ENCODE measurements at places on chromosomes 1 and 21.
A peak's percentile ranks its signal among the peaks of the same experiment; 100 is the strongest.

DNA sequence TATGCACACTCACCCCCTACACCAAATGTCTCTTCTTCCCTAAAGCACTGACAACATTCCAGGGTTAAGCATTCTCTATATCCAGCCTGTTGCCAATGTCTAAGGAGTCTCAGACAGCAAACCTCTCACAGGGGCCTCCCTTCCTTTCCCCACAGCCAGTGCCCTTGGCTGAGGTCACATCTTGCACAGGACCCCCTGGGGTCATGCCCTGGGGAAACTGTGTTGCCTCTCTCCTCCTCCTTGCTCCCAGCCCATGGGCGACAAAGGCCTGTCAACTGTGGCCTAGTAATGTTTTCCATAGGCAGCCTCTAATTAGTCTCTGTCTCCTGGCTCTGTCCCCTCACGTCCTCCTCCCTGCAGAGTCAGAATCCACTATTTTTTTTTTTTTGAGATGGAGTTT, 54.6 kb downstream of the NENF start:
- DNase-seq = no peak

DNA sequence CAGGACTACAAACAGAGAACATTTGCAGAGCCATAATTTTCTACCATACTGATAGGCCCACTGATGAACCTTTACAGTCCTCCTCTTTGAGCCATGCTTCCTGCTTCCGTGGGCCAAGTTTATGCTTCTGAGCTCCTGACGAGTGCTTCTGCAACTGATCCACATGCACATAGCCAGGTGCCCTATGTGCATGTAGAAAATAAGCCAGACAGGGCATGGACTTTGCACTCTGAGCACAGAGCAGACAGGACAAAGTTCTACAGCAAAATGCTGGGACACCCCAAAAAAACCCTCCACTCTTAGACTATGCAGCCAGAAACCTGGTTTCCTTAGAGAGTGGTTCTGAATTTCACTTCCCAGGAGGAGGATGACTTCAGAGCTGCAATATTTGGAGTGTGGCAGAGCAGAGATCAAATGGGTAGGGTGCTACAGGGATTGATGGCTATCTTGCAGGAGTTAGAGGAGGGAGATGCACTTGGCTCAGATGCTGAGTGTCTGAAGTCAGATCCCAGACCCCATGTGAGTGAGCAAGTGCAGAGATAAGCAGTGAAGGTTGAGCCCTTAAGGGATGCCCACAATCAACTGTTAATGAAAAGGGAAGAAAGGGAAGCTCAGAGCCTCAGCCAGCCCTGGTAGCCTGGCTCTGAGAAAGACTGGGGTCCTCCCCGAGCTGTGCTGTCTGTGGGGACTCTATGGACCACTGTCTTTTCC, 230.9 kb downstream of the DUSP10 start:
- DNase-seq = no peak

DNA sequence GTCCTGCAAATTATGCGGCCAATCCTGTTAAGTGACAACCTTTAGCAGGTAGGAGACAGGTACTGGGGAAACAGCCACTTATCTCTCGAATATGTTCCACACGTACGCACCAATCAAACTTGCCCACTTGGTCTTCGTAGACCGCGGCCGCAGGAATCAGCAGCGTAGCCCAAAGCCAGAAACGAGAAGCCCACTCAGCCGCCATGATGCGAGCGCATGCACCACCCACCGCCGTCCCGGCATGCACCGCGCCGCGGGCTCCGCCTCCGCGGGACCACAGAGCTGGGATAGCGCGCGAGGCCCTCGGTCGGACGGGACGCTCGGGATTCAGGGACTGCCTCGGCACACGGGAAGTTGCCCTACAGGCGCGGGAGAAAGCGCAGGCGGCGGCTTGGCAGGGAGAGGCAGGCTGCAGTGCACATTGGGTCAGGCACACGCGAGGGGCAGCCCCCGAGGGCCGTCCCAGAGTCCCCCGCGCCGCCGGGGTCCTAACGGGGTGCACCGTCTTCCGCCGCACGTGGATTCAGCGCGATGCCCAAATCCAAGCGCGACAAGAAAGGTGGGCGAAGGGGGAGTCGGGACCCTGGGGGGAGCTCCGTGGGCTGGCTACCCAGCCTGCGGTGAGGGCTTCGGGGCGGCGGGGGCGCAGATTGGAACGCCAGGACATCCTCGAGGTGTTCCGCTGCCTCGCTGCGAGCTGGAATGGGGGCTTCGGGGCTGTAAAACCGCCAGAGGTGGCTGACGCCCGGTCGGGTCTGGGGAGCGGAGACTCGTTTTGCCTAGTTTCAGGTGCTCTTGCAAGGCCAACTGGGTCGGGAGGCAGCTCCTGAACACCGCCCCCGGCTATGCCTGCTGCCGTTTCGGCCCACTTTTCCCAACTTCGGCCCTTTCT, at the start of the genes EMC1 and MRTO4:
Gene EMC1, minus strand, starts transcription at position 220 of the 892 bp plus-strand sequence. Its CDS starts 15 bp downstream, at position 205.
Gene MRTO4, plus strand, starts transcription at position 501 of the 892 bp plus-strand sequence. Its CDS starts 31 bp downstream, at position 532.
- DNase-seq = peak; percentile 91

DNA sequence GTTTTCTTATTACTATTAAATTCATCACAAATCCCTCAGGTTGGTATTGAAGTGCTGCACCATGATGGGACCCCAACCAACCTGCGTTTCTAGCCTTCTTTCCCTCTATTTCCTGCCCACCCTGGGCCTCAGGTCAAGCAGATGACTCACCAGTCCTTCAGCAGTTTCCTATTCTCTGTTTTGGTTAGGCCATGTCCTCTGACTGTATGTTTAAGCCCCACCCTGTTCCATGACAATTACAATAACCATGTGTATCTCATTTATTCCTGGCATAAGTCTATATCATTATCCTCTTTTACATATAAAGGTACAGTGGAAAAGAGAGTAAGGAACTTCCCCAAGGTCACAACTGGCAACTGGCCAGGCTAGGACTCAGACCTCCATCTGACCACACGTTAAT, 5.3 kb upstream of the FAM78B start:
- DNase-seq = no peak

- DNase-seq = no peak
These were observed 10.3 kb downstream of the RUNX1 start for GRCh38 chr21:35038772-35039319.

DNA sequence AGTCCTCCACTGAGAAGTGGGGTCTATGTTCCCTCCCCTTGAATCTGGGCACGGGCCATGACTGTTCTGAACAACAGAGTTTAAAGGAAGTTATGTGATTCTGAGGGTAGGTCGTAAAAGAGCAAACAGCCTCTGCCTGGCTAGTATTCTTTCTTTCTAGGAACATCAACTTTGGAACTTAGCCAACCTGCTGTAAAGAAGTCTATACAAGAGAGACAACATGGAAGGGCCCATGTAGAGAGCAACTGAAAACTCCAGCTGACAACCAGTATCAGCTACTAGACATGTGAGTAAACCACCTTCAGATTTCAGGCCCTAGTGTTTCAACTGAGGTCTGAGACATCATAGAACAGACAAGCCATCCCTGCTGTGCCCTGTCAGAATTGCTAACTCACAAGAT, 7.5 kb downstream of the SELENOF start:
- no peak for DNase-seq

- DNase-seq = no peak
These were observed 1.2 kb downstream of the KRTAP10-5 start for GRCh38 chr21:44579056-44579832.

DNA sequence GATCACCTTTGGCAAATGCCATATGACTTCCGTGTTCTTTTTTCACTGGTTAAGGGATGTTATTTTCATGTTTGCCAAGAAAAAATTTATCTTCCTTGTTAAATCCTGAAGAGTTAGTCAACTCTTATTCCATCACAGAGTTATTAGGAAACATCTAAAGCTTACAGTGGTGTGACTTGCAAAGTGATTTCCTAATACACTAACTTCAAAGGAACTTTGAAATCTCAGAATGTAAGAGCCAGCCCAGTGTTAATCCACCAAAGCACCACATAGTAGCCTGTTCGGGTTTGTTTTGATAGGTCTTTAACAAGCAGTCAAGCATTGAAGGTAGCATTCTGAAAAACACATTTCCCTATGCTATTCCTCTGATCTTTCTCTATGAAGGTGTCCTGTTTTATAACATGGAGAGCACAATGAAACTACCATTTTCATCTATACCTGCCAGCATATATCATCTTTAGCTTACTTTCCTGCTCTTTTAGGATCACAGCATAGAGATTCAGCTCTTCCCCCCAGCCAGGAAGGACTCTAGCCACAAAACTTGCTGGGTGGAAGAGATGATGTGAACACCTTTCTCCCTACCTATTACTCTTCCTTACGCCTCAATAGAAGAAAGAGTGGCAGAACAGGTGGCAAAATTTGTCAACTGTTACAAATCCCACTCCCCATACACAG, 82.4 kb upstream of the MAGI3 start:
- DNase-seq = no peak

DNA sequence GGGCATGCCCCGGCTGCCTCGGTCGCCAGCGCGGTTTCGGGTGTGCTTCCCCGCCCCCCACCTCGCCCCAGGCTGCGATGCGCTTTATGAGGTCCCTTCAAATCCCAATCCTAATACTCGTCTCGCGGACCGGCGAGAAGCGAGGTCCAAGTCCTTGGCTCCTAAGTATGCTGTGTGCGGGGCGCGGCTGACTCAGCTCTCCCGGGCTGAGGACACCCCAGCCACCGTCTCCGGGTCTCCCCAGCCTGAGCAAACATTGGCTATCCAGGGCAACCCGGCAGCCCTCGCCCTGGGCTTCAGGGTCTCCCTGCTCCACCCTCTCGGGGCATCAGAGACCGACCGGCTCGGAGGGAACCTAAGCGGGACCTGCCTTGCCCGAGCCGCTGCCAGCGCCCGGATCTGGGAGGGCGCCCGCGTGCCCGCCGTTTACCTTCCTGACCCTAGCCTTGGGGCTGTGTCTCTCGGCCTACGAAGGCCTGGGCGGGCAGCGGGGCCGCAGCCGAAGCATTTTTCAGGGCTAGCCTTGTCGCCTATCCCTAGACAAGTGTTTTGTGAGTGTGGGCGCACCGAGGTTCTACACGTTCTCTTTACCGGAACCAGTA, 1.2 kb downstream of the ITPKB start:
- DNase-seq = peak; percentile 60

DNA sequence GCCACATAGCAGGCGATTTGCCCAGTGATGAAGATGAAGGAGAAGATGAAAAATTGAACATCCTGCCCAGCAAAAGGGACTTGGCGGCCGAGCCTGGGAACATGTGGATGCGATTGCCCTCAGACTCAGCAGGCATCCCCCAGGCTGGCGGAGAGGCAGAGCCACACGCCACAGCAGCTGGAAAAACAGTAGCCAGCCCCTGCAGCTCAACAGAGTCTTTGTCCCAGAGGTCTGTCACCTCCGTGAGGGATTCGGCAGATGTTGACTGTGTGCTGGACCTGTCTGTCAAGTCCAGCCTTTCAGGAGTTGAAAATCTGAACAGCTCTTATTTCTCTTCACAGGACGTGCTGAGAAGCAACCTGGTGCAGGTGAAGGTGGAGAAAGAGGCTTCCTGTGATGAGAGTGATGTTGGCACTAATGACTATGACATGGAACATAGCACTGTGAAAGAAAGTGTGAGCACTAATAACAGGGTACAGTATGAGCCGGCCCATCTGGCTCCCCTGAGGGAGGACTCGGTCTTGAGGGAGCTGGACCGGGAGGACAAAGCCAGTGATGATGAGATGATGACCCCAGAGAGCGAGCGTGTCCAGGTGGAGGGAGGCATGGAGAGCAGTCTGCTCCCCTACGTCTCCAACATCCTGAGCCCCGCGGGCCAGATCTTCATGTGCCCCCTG, 3.3 kb downstream of the ZBTB18 start:
- no peak for DNase-seq
